ENCODE measurements at places on chromosomes 12 and 14. TPM values are rescaled to one million over a fixed set of nuclear protein-coding genes. Genes with fewer than 3 reads are reported as not detected.

ARMH4 gene
- 3.3 TPM for total RNA-seq

RFLNA gene
- total RNA-seq = 63.9 TPM

SIX6 gene
- total RNA-seq = 0.12 TPM

GRCh38 chr12:98503592-98504367 is 11.6 kb upstream of the TMPO start:
- DNase-seq = peak; percentile 95

- DNase-seq = no peak
Measured at GRCh38 chr12:129789921-129790320, 113.9 kb downstream of the TMEM132D start.

- no peak for DNase-seq
Measured at GRCh38 chr12:85949253-85949652, 75.2 kb downstream of the NTS start.

Data from Daoy (cell line).